Iris pigment epithelial cell (primary cell): ENCODE measurements at places on chromosomes 1 and 21.

DNA sequence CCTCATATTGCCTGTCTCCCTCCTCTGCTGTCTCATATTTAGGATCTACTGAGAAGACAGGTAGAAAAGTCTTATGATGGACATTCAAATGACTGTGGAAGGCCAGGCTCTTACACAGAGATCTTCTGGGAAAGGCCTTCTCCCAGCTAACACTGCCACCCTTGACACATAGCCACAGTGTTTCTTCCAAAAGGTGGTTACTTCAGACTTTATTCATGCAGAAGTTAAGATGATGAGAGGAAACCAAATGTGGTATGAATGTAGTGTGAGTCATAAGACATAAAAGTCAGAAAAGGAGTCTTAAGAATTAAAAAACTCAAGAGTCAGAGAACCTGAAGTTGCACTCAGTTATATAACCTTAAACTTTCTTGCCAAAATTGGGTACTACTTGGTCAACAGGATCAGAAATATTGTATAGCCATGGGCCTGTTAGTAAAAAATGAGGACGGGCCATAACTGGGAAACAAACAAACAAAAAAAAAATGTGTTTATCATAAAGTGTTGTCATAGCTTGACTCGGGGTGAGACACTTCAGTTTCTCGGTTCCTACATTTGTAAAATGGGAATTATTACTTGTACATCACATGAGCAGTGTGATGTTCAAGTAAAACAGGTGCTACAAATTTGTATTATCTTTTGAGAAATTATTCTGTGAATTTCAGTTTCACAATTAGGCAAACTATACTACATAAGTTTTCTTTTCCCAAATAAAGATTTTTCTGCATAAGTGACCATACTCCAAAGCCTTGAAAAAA is 1.2 kb upstream of the DENND1B start:
- DNase-seq, result peak; percentile 86

DNA sequence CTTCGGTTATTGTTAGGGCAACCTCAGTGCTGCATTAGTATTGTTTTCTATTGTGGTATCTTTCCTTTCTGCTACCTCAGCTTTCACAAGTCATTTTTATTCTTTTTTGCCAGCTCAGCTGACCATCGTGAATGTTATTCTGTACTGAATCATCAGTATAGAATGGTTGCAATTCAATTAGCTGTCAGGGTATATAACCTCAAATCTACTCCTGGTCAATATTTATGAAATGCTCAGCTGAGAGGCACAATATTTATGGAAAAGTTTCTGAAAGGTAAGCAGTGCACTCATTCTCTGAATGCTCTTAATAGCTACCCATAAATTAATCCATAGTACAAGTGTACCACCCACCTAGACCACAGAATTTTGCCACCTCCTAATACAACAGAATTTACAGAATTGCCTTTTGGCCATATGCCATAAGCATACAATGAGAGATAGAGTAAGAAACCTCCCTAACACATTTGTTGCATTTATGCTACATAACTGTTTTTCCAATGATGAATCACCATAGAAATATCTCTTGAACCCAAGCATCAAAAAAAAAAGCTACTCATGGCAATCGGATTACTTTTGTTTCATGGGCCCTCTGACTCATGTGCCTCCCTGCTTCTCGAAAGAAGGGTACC is 732.6 kb upstream of the CHRM3 start:
- peak; percentile 91 for DNase-seq

- DNase-seq, result no peak
These were observed 333.8 kb upstream of the PTBP2 start for GRCh38 chr1:96387785-96388184.

DNA sequence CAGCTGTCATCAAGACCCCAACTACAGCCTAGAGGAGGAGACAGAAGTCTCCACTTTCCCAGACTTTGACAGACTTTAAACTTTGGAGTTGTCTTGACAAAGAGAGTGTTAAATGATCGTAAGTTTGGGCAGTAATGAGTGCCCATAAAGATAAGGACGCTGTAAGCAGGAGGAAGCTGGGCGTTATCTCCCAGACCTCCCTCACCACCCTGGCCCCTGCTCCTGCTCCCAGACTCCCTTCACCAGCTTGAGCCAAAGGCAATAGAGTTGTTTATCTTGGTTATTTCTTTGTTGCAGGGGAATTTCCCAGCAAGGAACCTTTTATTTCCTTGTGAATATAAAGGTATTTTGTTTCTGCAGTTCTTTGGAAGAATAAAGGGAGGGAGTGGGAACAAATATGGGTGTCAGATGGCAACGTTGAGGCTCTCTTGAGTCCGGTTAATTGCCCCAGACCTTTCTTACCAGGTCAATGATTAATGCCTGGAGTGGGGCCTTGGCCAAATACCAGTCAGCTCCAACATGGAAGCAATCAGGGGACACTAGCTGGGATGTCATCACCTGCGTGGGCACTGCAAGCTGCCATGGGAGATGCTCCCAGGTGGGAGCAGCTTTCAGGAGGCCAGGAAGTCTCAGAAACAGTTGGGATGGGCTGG is 4.4 kb downstream of the PIGR start:
- DNase-seq, result no peak

- DNase-seq, result peak; percentile 16
These were observed 1258.5 kb upstream of the ADGRL2 start for GRCh38 chr1:80542231-80542630.

GRCh38 chr1:67729872-67730271 is 44.9 kb downstream of the GADD45A start:
- DNase-seq, result no peak

- DNase-seq, result no peak
These were observed 151.9 kb downstream of the NTPCR start for GRCh38 chr1:233102341-233102740.

DNA sequence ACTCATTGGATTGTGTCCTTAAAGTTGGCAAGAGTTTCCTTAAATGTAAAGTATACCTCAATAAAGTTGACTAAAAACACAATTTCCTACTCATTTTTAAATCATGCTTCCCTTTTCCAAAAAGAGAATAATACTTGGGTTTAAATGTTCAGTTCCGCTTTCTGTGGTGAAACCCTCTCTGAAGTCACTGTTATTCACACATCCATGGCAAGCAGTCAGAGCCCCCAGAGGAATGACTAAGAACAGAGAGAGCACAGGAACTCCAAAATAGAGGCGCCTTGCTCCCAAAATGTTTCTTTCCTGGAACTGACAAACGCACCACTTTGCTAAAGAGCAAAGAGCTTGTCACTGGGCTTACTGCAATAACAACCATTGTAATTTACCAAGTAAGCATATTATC is 142.5 kb downstream of the TIAM1 start:
- peak; percentile 52 for DNase-seq

DNA sequence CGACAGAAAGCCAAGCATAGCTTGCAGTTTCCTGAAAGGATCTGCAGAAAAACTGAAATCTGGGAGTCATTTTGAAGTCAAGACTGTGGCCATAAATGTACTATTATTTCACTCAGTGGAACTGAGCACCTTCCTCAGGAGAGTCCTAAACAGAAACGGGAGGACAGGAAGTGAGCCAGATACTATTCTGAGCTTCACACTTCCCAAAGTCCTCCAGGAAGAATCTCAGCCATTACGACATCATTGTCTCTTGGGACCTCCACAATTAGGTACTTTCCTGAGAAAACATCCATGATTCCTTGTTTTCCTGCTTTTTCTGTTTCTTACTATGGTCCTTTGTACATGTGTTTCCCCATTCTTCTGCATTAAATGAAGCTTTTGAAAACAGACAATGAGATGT is 299.2 kb upstream of the USP25 start:
- no peak for DNase-seq

DNA sequence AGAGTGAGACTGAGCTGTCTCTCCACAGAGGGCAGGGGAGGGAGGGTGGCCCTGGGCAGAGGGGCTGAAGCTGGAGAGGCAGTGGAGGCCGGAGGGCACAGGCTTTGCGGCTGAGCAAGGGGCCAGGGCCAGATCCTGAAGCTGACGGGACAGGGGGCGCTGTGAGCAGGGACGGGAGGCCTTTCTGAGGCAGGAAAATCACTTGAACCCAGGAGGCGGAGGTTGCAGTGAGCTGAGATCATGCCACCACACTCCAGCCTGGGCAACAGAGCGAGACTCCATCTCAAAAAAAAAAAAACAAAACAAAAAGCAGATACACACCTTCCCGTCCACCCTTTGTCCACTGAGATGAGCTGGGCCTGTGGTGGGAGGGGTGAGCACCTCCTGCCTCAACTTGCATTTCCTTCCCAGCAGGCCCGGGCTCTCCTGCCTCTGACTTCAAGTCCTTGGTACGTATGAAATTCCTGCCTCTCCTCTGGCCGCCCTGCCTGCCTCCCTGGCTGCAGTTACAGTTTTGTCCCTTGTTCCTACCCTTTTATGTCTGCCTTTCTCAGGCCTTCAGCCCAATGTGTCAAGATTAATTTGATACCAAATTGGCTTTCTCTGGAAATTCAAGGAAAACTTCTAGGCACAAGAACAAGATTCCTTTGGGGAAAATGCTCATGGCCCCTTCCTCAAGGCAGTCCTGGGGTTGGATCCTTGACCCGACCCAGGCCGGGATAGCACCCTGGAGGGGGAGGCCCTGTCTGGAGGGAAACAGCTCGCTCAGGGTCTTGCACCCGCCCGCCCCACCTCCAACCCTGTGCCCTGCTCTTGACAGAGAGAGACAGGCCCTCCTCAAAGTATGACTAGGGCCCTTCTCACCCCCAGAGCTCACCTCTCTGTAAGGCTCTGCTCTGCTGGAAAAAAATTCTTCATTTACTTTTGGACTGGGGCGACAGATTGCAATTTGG is 11.2 kb upstream of the ADAMTSL4 start:
- DNase-seq, result peak; percentile 85

DNA sequence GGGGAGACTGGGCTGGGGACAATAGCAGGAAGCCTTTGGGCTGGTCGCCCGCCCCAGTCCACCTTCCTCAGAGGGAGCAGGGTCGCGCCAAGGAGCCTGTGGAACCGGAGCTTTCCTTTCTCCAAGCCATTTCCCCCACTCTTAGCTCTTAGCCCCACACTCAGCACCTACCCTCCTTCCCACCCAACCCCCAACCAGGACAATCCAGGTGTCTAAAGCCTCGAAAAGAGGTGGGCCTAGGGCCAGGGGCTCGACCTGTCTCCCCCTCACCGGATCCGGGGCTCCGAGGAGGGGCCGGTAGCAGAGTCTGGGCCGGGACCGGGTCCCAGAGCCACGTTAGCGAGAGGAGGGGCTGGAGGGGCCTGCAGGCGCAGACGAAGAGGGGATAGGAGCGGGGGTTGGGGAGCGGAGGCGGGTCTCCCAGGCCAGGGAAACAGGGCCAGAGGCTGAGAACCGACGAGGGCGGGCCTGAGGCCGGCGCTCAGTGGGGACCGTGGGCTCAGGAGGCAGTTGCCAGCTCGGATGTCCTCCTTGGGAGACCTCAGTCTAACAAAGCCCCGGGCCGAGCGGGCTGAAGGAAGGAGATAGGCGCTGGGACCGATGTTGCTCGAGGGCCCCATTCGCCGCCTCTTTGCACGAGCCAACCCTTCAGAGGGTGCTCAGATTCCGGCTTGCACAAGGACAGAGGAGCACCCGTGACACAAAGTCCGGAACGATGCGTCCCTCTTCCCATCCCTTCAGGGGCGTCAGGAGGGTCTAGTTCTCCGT is 943 bp downstream of the SEMA6C start:
- peak; percentile 29 for DNase-seq

DNA sequence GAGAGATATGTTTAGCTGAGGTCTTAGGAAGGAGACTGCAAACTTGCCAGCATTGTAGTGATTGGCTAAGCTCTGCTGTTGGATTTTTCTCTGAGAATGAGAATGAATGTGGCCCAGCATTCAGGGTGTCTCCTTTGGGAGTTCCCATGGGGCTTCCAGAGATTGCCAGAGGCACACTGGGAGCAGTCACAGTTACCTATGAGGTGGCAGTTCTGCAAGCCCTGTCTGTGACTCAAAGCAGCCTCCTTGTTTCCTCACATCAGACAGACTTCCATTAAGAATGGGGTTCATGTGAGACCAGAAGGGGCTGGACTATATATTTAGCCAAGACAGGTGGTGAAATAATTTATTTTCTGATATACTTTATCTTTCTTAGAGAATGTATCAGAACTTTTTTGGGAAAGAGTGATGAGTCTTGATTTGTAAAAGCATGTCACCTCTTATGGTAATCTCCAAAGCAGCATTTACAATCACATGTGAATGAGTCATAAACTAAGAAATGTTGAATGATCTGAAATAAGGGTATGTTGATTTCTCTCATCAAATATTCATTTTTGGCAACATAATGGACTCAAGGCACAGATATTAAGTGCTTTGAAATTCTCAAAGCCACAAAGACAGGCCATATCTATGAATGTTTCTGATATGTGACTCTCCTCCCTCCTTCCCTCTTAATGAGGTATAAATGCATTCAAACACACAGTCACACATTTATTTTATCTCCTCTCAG is 9.5 kb upstream of the SLC19A2 start:
- no peak for DNase-seq

DNA sequence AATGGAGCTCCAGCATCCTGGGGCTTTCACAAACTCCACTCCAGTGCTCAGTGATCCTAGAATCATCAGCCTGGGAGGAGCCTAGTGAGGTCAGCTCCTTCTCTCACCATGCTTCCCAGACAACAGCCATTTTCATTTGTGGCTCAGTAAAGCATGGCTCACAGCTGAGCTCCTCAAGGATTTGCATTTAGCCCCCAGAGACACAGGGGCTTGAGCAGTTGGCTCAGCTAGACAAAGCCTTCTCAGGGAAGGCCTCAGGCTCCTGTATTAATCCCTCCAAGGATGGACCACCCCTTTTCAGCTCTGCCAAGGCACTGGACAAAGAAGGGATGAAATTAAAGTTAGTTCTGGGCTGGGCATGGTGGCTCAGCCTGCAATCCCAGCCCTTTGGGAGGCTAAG is 39.5 kb downstream of the ERI3 start:
- DNase-seq, result no peak

- DNase-seq, result no peak
These were observed 602.9 kb upstream of the ADAMTS5 start for GRCh38 chr21:27569831-27570230.

GRCh38 chr1:180252638-180253536 is 22.8 kb downstream of the LHX4 start:
- DNase-seq, result peak; percentile 71

GRCh38 chr1:66217021-66217420 is 316.9 kb upstream of the SGIP1 start:
- DNase-seq, result peak; percentile 14

GRCh38 chr1:236702791-236703394 is 16.6 kb downstream of the ACTN2 start:
- DNase-seq, result no peak
